ENCODE measurements at places on chromosomes 11 and 22. TPM values are rescaled to one million over a fixed set of nuclear protein-coding genes. Genes with fewer than 3 reads are reported as not detected.

- DNase-seq: no peak
These were observed 133.0 kb downstream of the ATG16L2 start for GRCh38 chr11:72947229-72947628.

Gene GGT5
- 6.3 TPM for total RNA-seq

Gene PARVG
- total RNA-seq: 12.1 TPM

- DNase-seq: no peak
- H3K27me3 ChIP-seq: no peaks in the 10 kb centered on the region
- H3K4me1 ChIP-seq: peaks cover 4% of the 10 kb centered on the region
- peak overlapping the region; percentile 4 for H3K27ac ChIP-seq
These were observed 1.9 kb downstream of the TMEM45B start for GRCh38 chr11:129817534-129818051.

DNA sequence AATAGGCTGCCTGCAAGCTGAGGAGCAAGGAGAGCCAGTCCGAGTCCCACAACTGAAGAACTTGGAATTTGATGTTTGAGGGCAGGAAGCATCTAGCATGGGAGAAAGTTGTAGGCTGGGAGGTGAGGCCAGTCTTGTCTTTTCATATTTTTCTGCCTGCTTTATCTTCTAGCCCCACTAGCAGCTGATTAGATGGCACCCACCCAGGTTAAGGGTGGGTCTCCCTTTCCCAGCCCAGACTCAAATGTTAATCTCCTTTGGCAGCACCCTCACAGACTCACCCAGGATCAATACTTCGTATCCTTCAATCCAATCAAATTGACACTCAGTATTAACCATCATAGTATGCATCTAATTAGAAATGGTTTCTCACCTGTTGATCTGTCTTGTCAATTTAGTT lies 5.0 kb upstream of the COX8A start:
- H3K27me3 ChIP-seq: no peaks in the 10 kb centered on the region
- H3K4me3 ChIP-seq: no peak overlapping the region
- peaks cover 2% of the 10 kb centered on the region for H3K4me1 ChIP-seq
- H3K27ac ChIP-seq: no peak overlapping the region

Gene KCTD17
- 4.1 TPM for total RNA-seq

DNA sequence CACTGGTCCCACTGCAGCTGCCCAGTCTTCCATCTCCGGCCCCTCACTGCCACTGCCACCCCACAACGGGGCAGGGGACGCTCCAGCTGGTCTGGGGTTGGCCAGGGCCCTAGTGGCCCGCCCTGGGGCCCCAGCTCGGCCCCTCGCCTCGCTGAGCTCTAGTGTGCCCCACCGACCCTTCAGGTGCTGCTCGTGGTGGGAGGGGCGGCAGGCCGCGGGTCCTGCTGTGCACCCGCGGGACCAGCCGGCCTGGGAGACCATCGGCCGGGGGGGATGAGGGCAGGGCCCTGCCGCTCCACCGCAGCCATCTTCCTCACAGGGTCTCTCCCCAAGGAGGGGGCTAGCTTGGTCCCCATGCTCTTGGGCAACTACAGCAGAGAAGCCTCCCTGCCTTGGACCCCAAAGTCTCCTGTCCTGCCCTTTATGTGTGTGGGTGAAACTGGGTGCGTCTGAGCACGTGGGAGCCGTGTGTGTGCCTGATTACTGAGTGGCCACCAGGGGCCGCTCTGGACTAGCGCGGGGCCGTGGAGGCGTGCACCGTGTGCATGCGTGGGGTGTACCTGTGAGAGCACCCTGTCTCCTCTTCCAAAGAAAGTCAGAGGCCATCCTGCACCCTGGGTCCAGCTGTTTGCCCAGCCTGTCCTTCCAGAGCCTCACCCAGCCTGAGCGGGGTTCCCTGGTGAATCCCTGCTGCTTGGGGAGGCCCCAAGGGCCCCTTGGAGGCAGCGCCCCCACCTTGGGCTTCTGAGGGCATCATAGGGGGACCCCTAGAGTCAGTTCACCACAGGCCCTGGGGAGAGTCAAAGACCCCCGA lies 6.0 kb upstream of the ACR start:
- no peak overlapping the region for H3K27ac ChIP-seq
- H3K27me3 ChIP-seq: no peaks in the 10 kb centered on the region
- H3K4me3 ChIP-seq: no peak overlapping the region
- H3K4me1 ChIP-seq: no peaks in the 10 kb centered on the region
- peak; percentile 51 for DNase-seq
- no peaks in the 10 kb centered on the region for H3K36me3 ChIP-seq

Gene CTSW
- total RNA-seq: 2.9 TPM

Gene CDC45
- total RNA-seq: 15.5 TPM

GRCh38 chr11:6022956-6023355 lies 7.6 kb downstream of the OR56A1 start:
- no peak for DNase-seq
- H3K4me1 ChIP-seq: no peaks in the 10 kb centered on the region
- H3K27ac ChIP-seq: no peak overlapping the region
- no peak overlapping the region for H3K4me3 ChIP-seq
- H3K27me3 ChIP-seq: no peaks in the 10 kb centered on the region

GRCh38 chr11:115872416-115872815 lies 368.2 kb upstream of the CADM1 start:
- DNase-seq: no peak
- H3K27ac ChIP-seq: no peak overlapping the region
- no peaks in the 10 kb centered on the region for H3K27me3 ChIP-seq
- H3K36me3 ChIP-seq: no peaks in the 10 kb centered on the region

GRCh38 chr11:64686466-64687170 lies 36.4 kb downstream of the NRXN2 start:
- no peak overlapping the region for H3K4me3 ChIP-seq
- DNase-seq: no peak
- H3K27me3 ChIP-seq: peaks cover 2% of the 10 kb centered on the region

Gene OR52H1
- 0.33 TPM for total RNA-seq

DNA sequence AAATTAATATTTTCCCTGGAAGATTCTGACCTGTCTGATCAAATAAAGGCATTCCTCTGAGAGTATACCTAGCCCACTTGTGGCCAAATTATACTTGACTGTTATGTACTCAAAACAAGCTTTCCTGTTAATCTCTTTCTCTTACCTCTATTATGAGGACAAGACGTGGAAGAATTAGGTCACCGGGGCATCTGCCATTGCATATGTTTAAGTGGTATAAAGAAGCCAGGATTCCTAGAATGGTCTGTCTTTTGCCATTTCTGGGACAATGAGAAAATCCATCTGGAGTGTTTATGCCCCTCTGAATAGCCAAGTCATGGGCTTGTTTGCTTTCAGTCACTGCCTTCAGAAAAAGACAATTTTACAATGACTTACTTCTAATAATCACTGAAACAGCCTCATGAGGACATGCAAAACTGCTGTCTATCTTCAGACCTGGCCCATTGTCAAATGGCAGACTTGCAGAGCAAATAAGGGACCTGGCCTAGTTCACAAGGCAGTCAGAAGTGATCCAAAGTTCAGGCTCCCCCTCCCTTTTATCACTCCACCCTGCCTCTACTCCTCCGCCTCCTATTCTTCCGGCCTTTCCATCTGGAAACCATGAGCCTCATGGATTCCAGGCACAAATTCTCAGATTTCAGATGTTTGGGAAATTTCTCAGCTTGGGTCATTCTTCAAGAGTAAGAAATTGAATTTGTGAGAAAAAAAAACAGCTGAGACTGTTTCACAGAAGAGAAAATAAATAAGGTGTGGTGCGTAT lies 128.1 kb upstream of the LDLRAD3 start:
- H3K27me3 ChIP-seq: no peaks in the 10 kb centered on the region
- DNase-seq: no peak
- H3K36me3 ChIP-seq: no peaks in the 10 kb centered on the region
- peaks cover 19% of the 10 kb centered on the region for H3K4me1 ChIP-seq
- H3K4me3 ChIP-seq: no peak overlapping the region

- no peaks in the 10 kb centered on the region for H3K27me3 ChIP-seq
- H3K27ac ChIP-seq: no peak overlapping the region
- peaks cover 1% of the 10 kb centered on the region for H3K4me1 ChIP-seq
- H3K36me3 ChIP-seq: no peaks in the 10 kb centered on the region
- no peak for DNase-seq
These were observed 440.3 kb downstream of the ETS1 start for GRCh38 chr11:128146926-128147605.

DNA sequence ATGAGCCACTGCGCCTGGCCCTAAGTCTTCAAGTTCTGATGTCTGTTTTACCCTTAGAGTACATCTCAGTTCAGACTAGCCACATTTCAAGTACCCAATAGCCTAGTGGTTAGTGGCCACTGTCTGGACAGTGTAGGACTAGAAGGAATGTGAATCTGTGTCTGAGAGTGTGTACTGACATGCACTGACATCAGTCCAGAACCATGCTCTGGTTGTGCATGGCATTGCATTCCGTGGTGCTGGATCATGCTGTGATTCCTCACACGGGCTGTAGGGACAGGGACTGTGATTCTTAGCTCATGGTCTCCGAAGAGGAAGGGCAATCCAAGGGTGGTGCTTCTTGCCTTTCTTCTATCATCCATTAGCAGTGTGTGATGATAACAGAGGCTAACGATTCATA lies 41.1 kb downstream of the AMOTL1 start:
- no peak for DNase-seq
- H3K4me1 ChIP-seq: peaks cover 28% of the 10 kb centered on the region
- no peak overlapping the region for H3K4me3 ChIP-seq
- no peaks in the 10 kb centered on the region for H3K27me3 ChIP-seq
- H3K36me3 ChIP-seq: peaks cover 3% of the 10 kb centered on the region

Gene APOBEC3A
- 8.7 TPM for total RNA-seq

GRCh38 chr11:47991266-47991830 lies 11.0 kb downstream of the PTPRJ start:
- no peak for DNase-seq
- H3K27ac ChIP-seq: peak overlapping the region; percentile 66
- H3K4me3 ChIP-seq: no peak overlapping the region
- H3K27me3 ChIP-seq: no peaks in the 10 kb centered on the region
- no peaks in the 10 kb centered on the region for H3K36me3 ChIP-seq

Gene KCNJ5
- total RNA-seq: 0.05 TPM

GRCh38 chr11:61194981-61195695 lies 8.2 kb upstream of the PGA3 start:
- H3K4me3 ChIP-seq: no peak overlapping the region
- DNase-seq: no peak
- H3K4me1 ChIP-seq: no peaks in the 10 kb centered on the region
- H3K27me3 ChIP-seq: no peaks in the 10 kb centered on the region

Gene PVALB
- total RNA-seq: 0.92 TPM

DNA sequence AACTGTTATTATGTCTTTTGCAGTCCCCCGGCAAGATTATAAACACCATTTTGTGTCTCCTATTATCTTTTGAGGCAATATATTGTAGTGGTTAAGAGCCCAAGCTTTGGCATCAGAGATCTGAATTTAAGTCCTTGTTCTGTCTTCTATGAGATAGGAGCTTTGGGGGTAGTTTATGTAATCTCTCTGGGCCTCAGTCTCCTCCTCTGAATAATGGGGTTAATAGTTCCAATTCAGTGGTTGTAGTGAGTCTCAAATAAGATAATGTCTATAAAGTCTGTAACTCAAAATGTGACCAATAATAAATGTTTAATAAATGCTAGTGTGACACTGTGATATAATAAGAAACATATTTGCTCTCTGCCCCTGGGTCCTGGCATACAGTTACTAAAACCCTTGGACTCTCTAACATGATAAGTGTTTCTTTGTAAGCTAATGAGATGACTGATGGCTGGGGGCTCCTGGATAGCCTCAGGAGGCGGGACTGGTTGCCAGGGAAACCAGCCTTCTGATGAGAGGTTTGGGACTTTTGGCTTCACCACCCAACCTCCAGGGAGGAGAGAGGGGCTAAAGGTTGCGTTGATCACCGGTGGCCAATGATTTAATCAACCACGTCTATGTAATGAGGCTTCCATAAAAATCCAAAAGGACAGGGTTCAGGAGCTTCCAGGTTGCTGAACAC lies 183.4 kb upstream of the MTMR2 start:
- no peaks in the 10 kb centered on the region for H3K36me3 ChIP-seq
- H3K27ac ChIP-seq: no peak overlapping the region
- no peaks in the 10 kb centered on the region for H3K27me3 ChIP-seq
- DNase-seq: no peak

DNA sequence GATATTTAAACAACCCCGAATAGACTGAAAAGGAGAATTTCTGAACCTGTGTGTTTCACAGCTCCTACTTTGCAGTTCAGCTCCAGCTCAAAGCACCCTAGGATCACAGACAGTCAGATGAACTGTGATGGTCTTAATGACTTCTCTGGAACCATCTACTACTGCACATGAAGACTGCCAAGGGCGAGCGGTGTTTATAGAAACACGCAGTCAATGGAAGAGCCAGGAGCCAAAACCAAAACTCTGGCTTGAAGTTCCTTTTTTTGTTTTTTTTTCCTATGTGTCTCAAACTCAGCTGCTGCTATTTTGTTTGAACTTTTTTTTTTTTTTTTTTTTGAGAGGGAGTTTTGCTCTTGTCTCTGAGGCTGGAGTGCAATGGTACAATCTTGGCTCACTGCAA lies 382.6 kb upstream of the SYN3 start:
- no peak for DNase-seq
- H3K27ac ChIP-seq: no peak overlapping the region
- H3K4me3 ChIP-seq: no peak overlapping the region
- no peaks in the 10 kb centered on the region for H3K36me3 ChIP-seq
- no peaks in the 10 kb centered on the region for H3K27me3 ChIP-seq

DNA sequence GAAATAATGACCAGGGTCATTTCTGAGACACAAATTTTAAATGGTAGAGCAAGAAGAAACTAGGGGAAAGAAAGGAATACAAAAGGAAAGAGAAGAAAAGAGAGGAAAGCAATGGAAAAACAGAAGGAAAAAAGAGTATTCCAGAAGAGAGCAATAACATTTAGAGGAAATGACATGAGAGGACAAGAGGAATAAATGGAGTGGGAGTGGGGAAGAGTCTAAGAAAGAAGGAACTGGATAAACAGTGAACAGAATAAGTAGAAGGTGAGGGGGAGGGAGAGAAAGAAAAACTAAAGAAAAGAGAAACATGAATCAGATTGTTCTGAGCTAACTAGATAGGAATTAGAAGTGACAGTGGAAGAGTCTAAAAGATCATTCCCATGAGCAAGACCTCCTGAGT lies 28.4 kb downstream of the PRDM10 start:
- no peak overlapping the region for H3K4me3 ChIP-seq
- no peak for DNase-seq
- H3K4me1 ChIP-seq: no peaks in the 10 kb centered on the region
- no peaks in the 10 kb centered on the region for H3K27me3 ChIP-seq
- H3K36me3 ChIP-seq: peaks cover 1% of the 10 kb centered on the region

DNA sequence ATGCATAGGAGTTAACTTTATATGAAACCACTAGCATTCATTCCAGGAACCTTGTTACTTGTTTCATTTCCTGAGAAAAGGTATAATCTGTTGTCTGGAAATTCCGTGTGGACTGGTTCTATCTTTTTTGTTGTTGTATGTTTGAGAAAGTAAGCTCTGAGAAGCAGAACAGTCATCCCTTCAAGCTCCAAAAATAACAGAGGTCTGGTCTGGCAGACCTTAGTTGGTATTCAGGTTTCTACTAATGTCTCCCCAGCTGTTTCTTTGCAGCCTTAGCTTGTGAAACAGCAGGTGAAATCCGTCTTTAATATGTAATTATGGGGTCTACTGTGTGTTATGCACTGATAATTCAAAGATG lies 2.4 kb downstream of the RNF121 start:
- H3K4me3 ChIP-seq: no peak overlapping the region
- H3K27me3 ChIP-seq: no peaks in the 10 kb centered on the region
- H3K36me3 ChIP-seq: no peaks in the 10 kb centered on the region
- H3K4me1 ChIP-seq: peaks cover 27% of the 10 kb centered on the region
- no peak for DNase-seq

Gene DLG2
- 0.37 TPM for total RNA-seq

- H3K4me1 ChIP-seq: no peaks in the 10 kb centered on the region
- H3K27ac ChIP-seq: no peak overlapping the region
- H3K36me3 ChIP-seq: no peaks in the 10 kb centered on the region
- H3K27me3 ChIP-seq: no peaks in the 10 kb centered on the region
These were observed 44.2 kb downstream of the LMO1 start for GRCh38 chr11:8219257-8220021.

All from liver (tissue), 10 donors.